ENCODE measurements at places on chromosomes 2 and 18.

GRCh38 chr2:100592226-100592625, 29.4 kb downstream of the PDCL3 start:
- DNase-seq, result no peak

DNA sequence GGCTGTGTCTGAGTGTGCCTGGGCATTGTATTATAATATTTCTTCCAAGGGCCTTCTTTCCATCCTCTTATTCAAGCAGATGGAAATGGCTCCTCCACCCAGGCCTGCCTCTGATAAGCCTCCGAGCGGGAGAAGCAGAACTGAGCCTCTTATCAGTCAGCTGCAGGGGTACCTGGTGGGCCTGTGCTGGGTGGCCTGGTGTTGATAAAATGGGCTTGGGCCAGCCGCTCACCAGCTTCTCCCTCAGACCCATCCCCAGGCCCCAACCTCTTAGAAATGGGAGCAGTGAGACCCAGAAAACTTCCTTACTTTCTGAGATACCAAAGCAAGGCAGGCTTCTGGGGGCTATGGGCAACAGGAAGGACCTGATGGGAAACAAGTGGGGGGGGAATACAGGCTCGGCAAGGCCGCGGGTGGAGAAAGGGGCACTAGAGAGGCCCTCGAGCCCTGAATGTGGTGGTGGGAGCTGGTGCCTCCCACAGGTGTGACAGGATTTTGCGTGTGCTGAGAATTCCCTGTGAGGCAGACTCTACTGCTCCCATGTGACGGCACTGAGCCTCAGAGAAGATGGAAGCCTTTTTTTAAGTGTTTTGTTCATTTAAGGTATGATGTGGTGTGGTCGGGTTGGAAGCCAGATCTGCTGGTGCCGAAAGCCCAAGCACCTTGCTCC, 18.3 kb downstream of the GYPC start:
- no peak for DNase-seq

DNA sequence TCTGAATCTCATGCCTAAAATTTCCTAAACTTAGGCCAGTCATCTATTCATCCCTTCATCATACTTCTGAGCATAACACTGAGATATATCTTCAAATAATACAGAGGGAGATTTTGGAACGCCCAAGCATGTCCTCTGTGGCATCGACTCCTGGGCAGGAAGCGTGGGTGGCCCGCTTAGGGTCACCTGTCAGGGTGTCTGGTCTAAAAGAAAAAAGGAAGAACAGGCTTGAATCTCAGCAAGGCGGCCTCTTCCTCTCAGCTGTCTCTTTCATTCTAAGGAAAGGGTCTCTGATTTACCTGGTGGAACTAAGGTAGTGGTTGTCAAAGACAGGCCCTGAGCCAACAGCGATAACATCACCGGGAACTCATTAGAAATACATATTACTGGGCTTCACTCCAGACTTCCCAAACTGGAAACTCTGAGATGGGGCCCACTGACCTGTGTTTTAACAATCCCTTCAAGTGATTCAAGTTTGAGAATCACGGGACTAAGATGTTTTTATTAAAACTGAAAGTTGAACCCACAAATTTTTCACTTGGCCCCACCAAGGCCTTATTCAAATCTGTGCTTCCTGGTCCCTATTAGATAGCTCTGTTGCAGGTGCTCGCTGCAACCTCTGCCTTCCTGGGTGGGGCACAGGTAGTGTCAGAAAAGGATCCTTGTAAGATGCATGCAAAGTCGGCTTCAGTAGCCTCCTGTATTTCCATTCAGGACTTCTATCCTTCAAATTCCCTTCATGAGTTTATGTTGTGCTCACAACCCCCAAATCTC, 162.3 kb upstream of the CCDC68 start:
- DNase-seq, result no peak

DNA sequence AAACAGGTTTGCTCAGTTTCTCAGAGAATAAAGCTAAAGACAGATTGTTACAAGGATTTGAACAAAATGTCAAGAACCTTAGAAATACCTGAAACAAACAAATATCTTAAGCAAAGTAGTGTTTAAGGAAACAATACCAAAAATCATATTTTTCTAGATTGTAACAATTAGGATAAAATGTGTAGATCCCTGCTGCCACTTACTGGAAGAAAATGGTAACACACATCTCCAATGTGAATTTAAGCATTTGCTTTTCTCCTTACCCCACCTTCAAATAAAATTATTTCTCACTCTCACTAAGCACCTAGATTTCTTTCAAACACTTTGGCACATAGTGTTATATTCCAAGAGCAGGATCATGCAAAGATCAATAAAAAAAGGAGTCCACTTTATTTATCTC, 34.9 kb downstream of the SUCLG1 start:
- DNase-seq, result no peak

DNA sequence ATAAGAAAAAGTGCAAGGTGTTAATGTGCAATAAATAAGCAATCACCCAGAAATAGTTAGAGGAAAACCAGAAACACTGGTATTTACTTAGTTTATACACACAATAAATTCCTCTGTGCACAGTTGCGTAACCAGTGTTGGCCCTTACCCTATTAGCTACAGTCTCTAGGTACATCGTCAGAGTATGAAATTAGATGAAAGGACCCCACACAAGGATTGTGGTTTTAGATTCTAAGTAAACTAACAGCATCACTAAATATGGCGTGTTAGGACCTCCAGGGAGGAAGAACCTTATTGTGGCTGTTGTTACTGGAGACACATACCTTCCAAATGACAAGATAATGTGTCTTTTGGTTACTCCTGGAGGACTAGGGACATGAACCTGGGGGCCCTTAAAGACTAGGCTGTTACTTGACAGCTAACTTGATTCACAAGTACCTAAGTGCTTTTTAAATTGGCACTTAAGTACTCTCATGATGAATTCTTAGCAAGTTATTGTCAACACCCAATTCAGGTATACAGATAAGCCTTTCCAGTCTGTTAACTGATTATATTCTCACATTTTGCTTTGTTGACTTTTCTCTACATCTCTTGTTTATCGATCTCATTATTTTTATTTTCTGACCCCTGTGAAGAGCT, 115.3 kb downstream of the FEZ2 start:
- DNase-seq, result no peak

DNA sequence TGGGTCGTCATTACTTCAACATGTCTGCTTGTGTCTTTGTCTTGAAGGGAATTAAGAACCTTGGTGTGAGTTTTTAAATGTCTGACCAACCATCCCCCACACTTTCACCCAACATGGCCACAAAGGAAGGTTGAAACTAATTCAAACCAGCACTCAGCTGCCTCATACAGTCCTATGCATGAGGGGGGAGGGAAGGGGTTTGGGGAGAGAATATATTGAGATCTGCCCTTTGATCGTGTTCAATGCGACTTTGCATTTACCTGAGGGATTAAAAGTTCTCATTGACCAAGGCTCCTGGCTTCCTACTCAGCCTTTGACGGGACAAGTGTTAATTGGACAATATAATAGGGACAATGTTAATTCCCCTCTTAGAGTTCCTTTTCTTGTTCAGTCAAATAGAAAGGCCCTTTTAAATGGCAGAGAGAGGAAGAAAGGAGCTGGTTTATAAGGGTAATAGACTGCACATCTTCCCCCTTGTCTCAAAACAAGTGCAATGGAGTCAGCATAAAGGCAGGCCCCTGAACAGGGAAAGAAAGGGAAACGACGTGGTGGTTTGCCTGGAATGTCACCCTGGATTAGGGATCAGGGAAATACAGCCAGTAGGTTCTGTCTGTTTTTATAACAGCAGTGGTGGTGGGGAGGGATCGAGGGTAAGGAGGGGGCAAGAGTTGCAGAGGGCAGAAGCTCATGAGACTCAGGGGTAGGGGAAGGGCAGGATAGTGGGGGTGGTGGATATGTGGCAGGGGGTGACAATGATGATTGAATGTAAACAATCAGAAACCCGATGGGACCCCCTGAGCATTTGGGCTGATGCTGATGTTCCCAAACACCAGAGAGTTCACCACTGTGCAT, 198.7 kb downstream of the MYCN start:
- no peak for DNase-seq

DNA sequence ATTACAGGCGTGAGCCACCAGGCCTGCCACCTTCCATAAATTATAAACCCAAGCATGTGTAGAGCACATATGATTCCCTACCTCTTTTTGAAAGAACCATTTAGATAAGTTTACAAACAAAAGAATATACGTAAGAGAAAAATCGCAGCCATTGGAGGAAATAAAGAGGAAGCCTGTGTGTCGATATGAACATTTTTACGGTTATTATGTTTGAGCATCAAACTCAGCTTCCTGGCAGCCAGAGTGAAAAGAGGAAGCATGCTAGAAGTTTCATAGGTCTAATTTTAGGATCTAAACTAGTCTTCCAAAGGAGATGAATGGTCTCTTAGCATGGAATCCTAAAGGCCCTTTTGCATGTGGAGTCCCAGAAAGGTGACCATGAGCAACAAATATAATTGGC, 104.3 kb downstream of the PLB1 start:
- DNase-seq, result peak; percentile 77

- no peak for DNase-seq
Measured at GRCh38 chr18:45688833-45689232, 35.1 kb upstream of the SLC14A1 start.

- DNase-seq, result no peak
Measured at GRCh38 chr18:2654169-2654927, 1.2 kb upstream of the SMCHD1 start.

DNA sequence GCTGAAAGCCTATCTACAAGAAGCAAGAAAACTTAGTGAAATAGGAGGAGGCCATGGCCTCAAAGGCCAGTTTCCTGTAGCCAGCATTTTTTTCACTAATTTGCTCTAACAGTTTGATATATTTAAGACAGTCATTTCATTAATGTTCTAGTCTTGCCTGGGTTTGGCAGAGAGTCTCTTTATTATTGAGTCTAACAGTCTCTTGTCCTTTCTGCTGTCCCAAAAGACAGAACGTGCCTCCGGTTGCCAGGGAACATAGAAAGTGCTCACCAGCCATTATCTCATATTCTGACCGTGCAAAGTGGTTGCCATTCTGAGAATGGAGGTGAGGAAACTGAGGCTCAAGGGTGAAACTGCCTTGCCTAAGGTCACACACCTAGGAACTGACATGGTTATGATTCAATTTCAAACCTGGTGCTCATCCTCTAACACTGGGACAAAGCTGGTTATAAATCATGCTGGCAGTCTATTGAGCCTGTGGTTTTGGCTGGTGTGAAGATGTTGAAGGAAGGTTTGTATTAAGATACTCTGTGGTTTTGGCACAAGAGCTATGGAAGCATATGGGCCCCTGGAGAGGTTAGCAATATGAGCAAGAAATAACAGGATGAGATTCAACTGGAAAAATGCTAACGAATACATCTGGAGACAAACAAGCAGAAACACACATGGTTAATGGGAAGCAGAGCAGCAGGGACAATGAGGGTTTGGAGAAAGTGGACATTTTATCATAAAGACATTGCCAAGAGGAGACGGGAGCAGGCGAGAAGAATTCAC, 903.3 kb upstream of the KLHL29 start:
- no peak for DNase-seq

DNA sequence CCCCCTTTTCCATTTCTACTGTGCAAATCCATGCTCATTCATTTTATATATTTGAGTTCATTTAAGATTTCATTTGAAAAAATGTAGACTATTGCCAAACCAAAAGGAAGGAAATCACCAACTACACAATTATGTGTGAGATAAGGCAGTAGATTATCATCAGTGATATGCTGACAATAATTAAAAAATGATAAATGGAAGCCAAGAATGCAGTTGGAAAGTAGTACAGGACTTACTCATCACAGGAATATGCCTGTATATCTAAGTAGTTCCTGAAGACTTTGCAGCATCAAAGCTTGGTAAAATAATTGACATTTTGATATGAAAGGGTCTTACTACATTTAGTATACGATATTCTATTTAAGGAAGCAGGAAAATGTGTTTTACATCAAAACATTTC, 166.1 kb upstream of the OTX1 start:
- no peak for DNase-seq

DNA sequence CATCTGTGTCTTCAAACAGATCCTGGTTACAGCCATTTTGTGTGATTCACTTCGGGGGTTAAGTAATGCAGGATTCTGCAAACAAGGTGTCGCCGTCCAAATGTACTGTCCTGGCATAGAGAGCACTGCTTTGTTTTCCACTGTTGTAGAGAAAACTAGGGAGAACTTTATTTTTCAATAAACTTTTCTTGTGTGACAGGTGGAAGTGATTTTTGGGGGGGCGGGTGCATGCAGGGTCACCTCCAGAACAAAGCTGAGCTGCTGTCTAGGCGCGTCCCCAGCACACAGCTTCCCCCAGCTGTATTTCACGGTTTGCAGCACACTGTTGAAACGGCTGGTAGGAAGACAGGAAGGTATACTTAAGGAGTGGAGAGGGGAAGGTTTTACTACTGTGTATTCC, 200.6 kb downstream of the MGAT5 start:
- no peak for DNase-seq

- DNase-seq, result no peak
Measured at GRCh38 chr2:6650311-6650710, 215.4 kb downstream of the CMPK2 start.

DNA sequence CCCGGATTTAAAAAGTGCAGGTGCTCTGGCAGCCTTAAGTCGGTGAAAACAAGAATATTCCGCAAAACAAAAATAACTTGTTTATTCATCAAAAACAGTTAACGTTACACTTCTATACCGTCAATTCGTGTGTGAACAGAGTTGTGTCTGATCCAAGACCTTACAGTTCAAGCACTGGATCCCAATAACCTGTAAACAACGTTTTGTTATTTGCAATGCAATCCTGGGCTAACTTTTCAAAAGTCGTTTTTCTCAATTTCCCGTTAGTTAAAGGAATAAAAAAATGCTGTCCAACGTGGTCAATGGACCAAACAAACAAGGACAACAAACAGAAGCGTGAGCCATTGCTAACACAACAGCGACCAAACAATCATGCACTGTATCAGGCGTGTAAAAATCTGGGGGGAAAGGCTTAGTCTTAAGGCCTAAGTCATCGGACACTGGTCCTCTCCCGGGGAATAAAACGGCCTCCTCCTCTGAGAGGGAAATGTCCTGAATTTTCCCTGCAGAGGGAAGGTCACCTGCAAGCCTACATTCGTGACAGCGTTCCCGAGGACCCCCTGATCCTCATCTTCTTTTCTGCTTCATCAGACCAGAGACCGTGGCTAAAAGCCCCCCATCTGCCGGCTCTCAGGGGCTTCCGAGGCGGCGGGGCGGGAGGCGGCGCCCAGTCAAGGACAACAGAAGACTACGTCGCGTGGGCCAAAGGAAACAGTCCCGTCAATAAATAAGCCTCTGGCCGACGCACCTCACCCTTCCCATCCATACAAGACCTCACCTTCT, 490 bp downstream of the NDUFS1 start:
- DNase-seq, result peak; percentile 12

DNA sequence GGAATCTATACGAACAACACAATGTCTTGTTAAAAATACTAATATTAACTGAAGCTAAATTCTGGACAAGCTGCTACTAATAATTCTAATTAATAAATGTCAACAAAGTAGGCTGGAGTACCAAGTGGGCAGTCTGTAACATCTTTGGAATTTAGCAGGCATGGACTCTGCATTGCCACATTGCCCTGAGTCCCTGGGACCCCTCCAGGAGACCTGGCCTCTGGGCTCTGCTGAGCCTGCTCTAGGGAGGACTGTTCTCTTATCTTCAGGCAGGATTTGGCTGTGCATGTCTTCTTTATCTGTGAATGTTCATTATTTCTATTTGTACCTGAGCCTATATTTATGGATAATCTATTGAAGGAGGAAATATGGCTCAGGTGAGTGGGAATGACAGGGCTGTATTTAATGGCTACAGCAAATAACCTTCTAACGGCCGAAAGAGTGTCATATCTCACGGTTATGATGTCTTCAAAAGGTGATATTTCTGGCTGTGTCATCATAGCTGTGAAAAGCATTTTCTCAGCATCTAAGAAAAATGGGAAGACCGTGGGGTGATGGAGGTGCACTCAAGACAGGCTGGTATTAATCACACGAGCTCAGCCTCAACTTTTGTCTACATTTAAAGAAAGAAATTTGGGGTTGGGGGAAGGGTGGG, 28.6 kb upstream of the SETBP1 start:
- DNase-seq, result no peak

GRCh38 chr2:71277147-71277475, 50.2 kb upstream of the PAIP2B start:
- DNase-seq, result peak; percentile 8
